Articular chondrocyte of knee joint (primary cell): ENCODE measurements at places on chromosomes 7 and 10. TPM values are rescaled to one million over a fixed set of nuclear protein-coding genes. Genes with fewer than 3 reads are reported as not detected.

Gene TBXAS1
- 0.65 and 1.7 TPM in 2 replicates for total RNA-seq

Gene GLI3
- total RNA-seq = 20.2 and 25.5 TPM in 2 replicates

Gene SPDYE9
- total RNA-seq = under 0.01 TPM in 1 of 2 replicates, not detected in the other

Gene AKR1D1
- total RNA-seq = not detected in 2 replicates

Gene ACHE
- total RNA-seq = not detected in 2 replicates

Gene MYO1G
- total RNA-seq = under 0.01 TPM in 2 replicates

Gene ERVW-1
- total RNA-seq = not detected in 2 replicates

Gene NFE2L3
- 0.91 and 2.6 TPM in 2 replicates for total RNA-seq

Gene NPTX2
- total RNA-seq = 0.43 and 1.6 TPM in 2 replicates

Gene DHTKD1
- 16.6 and 19.6 TPM in 2 replicates for total RNA-seq

Gene RBM20
- total RNA-seq = under 0.01 and 0.39 TPM in 2 replicates

Gene METTL2B
- 29.9 and 35.1 TPM in 2 replicates for total RNA-seq

Gene INPP5A
- total RNA-seq = 16.3 TPM in 2 replicates

Gene CYP3A4
- not detected in 2 replicates for total RNA-seq

Gene CFTR
- not detected in 2 replicates for total RNA-seq

Gene TMEM225B
- 0.26 and 0.43 TPM in 2 replicates for total RNA-seq

Gene ST8SIA6
- total RNA-seq = not detected in 2 replicates

Gene ZNF727
- total RNA-seq = 2.9 and 3.0 TPM in 2 replicates

Gene SLC26A5
- total RNA-seq = not detected in 2 replicates

Gene PON1
- under 0.01 TPM in 1 of 2 replicates, not detected in the other for total RNA-seq

Gene UBN2
- 13.1 and 13.7 TPM in 2 replicates for total RNA-seq

Gene ANXA8L1
- total RNA-seq = 0.32 TPM in 1 of 2 replicates, not detected in the other

Gene OR2A42
- total RNA-seq = 0.22 and 0.26 TPM in 2 replicates

Gene ANKRD2
- 0.86 and 1.0 TPM in 2 replicates for total RNA-seq

Gene GARIN1A
- 2.2 and 2.7 TPM in 2 replicates for total RNA-seq

Gene PNLIP
- not detected in 2 replicates for total RNA-seq

Gene SLC26A4
- total RNA-seq = 0.65 and 2.4 TPM in 2 replicates

Gene CUTC
- 16.6 and 26.2 TPM in 2 replicates for total RNA-seq

Gene SP8
- not detected in 2 replicates for total RNA-seq

Gene SLC16A9
- 2.1 and 4.1 TPM in 2 replicates for total RNA-seq

Gene ASAH2
- total RNA-seq = 0.78 and 0.97 TPM in 2 replicates

Gene EPDR1
- total RNA-seq = 50.4 and 108 TPM in 2 replicates

Gene MAT1A
- total RNA-seq = not detected in 2 replicates

Gene GPR85
- total RNA-seq = 0.54 and 0.65 TPM in 2 replicates

Gene MALRD1
- total RNA-seq = 0.91 and 1.7 TPM in 2 replicates

Gene TEX36
- total RNA-seq = not detected in 2 replicates

Gene UPK3B
- 0.52 and 0.54 TPM in 2 replicates for total RNA-seq

Gene STEAP1B
- total RNA-seq = 26.2 and 32.1 TPM in 2 replicates

Gene THNSL1
- total RNA-seq = 4.2 and 5.7 TPM in 2 replicates

Gene COPG2
- total RNA-seq = 60.3 and 63.6 TPM in 2 replicates

Gene CARD11
- total RNA-seq = under 0.01 TPM in 1 of 2 replicates, not detected in the other

Gene BHLHA15
- 0.26 TPM in 1 of 2 replicates, not detected in the other for total RNA-seq

Gene NEUROD6
- not detected in 2 replicates for total RNA-seq

Gene LRRC18
- not detected in 2 replicates for total RNA-seq

Gene GPR26
- not detected in 2 replicates for total RNA-seq
